A549 (cell line): ENCODE measurements at places on chromosomes 7 and 10. TPM values are rescaled to one million over a fixed set of nuclear protein-coding genes. Genes with fewer than 3 reads are reported as not detected.

Gene DENND11
- 7.1 to 7.6 TPM (median 7.5 TPM) in 3 replicates for polyA plus RNA-seq

Gene POM121C
- 24.4 to 25.8 TPM (median 25.4 TPM) in 3 replicates for polyA plus RNA-seq

Gene AASS
- 0.04 to 0.05 TPM (median 0.04 TPM) in 3 replicates for polyA plus RNA-seq

Gene C7orf33
- not detected in 3 replicates for polyA plus RNA-seq

Gene SPDYE3
- 0.04 TPM in 1 of 3 replicates, not detected in the others for polyA plus RNA-seq

Gene PTPRN2
- polyA plus RNA-seq, result 0.41 to 0.51 TPM (median 0.46 TPM) in 3 replicates

Gene HGF
- polyA plus RNA-seq, result 0.06 TPM in 1 of 3 replicates, not detected in the others

GRCh38 chr7:45237788-45238461 lies 80.3 kb downstream of the RAMP3 start:
- DNase-seq, result no peak

- DNase-seq, result no peak
These were observed 107.7 kb downstream of the NRBF2 start for GRCh38 chr10:63240807-63241206.

- DNase-seq, result no peak
These were observed 37.7 kb downstream of the ATXN7L1 start for GRCh38 chr7:105838627-105839231.

- no peak for DNase-seq
These were observed 13.6 kb downstream of the SNX10 start for GRCh38 chr7:26305090-26305868.

DNA sequence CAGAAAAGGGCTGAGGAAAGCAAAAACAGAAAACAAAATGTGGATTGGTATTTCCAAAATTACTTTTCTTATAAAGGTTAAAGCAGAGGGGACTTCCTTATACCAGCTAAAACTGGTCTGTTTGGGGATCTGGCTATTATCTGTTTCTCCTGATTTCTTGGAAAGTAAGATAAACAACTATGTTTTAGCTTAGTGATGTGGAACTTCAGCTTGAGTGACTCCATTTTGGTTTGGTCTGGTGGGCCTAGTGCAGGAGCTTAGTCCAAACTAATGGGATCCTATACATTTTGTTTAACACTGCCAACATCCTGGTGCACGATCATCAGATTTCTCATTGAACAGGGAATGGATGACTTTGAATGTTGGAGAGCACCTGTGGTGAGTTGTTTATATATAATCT lies 283.5 kb downstream of the ADK start:
- no peak for DNase-seq

DNA sequence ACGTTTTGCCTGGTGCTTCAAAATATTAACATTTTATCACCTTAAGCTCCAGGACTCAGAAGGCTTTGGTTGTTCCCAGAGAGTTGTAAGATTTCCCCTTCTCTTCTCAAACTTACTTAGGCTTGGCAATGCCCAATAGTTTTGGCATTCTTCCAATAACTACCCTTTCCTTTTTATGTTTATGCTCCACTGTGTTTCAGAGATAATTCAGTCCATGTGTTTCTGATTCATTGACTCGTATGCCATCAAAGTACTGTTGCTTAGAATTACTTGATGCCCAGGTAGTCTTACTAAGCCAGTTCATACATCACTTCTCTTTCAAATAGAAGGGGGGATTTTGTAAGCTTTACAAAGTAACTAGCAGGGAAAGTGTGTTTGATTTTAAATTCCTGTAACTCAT lies 66.6 kb downstream of the AGMO start:
- DNase-seq, result no peak

DNA sequence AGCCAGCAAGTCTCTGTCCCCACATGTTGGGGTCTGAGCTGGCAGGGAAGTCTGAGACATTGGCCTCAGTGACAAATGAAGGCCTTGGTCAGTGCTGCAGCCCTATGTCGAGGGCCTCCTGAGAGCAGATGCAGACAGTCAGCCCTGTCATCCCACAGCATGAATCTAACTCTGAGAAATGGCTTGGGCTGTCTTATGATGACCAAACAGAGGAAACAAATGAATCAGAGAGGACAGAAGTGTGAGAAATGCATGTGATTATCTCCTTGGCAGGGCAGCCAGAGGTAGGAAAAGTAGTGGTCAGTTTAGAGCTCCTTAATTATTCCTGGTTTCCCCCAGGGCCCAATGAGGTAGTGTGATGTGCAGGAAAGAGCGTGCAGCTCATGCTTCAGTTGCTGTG lies 287.6 kb downstream of the SORCS3 start:
- DNase-seq, result no peak

DNA sequence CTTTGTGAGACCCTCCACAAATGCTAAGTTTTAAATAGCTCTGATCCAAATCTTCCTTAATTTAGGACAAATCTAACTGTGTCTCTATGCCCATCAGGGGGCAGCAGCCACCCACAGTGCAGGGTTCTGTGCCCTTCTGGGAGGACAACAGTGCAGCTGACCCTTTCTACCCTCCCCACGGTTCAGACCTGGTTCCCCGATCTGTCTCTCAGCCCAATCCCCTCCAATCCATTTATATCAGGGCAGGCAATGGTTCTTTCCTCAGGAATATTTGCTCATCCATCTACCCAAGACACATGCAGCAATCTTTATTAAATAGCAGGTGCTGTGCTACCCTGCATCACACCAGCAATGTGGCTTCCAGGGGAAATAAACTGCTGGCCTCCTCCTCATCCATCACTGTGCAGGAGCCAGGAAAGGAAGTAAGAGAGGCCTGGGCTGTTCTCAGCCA lies 4.0 kb upstream of the RBM28 start:
- DNase-seq, result peak; percentile 61

GRCh38 chr10:93742633-93743349 lies 14.9 kb upstream of the LGI1 start:
- no peak for DNase-seq

- peak; percentile 55 for DNase-seq
These were observed 13.0 kb upstream of the STK31 start for GRCh38 chr7:23696916-23697441.

DNA sequence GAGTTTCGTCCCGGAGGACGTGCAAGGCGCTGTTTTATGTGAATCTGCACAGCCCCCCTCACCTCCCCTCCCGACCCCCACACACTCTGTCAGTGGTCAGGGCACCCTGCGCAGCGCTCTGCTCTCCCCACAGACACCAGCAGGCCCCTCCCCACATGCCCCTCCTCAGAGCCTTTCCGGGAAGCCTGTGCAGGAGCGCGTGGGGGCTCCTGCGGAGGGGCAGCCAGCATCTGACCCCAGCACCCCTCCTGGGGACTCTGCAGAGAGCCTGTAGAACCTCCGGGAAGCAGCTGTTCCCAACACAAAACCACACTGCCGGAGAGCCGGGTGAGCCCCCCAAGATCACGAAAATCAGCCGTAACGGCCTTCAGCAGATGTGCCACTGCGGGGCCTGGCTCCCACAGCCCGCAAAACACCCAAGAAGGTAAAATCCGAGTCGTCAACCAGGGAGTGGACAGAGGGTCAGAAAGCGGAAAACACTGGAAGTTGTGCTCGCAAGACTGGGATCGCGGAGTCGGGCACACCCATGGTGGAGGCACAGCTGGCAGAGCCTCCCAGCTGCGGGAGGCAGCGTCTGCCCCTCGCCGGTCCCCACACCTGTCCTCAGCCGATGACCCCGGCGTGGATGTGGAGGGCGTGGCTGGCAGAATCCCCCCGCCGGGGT lies 53.8 kb upstream of the PDGFA start:
- DNase-seq, result no peak

DNA sequence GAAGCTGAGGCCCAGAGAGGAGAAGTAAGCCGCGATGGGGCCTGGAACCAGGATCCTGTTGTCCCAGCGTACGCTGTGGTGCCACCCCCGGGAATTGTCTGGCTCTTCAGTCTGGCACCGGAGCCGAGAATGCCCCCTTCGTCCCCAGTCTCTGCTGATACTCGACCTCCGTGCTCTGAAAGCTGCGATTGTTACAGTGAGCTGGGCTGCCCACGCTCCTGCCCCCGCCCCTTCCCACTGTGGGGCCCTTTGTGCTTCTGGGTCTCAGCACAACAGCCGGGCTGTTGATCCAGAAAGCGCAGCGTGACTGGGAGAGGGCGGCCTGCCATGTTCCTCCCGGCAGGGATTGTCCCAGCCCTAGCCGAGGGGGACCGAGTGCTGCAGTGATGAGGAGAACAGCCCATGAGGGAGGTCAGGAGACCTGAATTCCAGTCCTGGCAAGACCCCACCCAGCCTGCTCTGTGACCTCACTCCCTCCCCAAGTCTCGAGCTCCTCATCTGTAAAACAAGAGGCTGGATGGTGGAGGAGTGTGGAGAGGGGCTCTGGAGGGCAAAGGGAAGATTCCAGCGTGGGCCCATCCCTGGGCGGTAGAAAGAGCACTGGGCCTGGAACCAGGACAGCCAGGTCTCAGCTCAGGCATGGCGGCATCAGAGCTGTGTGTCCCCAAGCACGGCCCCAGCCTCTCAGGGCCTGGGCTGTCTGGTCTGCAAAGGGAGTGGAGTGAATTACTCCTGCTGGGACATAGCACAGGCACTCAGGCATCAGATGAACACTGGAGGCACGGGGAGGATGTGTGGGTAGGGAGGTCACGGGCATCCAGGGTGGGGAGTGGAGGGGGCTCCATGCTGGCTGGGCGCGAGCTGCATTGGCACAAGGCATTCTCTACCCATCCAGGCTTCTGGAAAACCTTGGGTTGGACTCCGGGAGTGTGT lies 43.6 kb downstream of the TSPAN15 start:
- no peak for DNase-seq

- DNase-seq, result no peak
These were observed 451.9 kb downstream of the KCNMA1 start for GRCh38 chr10:77185696-77186095.

GRCh38 chr10:113616244-113617074 lies 47.4 kb downstream of the NRAP start:
- DNase-seq, result peak; percentile 27

DNA sequence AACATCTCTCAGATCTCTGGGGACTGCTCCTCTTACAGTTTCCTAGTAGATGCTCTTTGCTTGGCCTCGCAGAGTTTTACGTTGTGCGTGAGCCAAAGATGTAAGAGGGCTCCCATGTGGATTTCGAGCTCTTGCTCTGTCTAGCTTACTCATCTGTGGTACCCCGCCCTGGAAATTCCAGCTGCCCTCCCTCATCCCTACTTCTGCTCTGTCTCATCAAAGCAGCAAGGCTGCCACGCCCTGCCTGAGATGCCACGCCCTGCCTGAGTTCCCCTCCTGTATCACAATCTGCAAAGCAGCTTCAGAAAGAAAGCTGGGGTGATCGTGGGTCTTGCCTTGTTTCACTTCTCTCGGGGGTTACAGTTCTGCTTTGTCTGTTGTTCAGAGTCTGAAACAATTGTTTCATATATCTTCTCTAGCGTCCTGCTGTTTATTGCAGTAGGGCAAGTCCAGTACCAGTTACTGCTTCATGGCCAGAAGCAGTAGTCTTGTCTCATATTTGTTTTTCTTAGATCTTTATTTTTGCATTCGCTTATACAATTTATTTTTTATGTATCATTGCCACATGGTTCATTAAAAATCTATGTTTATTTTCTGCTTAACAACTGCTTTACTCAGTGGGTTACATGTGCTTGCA lies 36.1 kb upstream of the CCNY start:
- DNase-seq, result peak; percentile 55

GRCh38 chr7:94056796-94057207 lies 52.6 kb upstream of the BET1 start:
- no peak for DNase-seq

DNA sequence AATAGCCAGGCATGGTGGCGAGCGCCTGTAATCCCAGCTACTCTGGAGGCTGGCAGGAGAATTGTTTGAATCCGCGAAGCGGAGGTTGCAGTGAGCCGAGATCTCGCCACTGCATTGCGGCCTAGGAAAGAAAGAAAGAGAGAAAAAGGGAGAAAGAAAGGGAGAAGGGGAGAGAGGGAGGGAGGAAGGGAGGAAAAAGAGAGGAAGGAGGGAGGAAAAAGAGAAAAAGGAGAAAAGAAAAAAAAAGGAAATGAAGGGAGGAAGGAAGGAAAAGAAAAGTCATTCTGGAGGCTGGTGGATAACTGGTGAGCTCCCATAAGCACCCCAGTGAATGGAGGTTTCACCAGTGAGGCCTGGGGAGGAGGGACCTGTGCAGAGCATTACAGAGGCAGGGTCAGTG lies 7.6 kb upstream of the OGDHL start:
- DNase-seq, result no peak
